Esophagus squamous epithelium (tissue), 5 donors: ENCODE measurements at places on chromosomes 5 and 9. TPM values are rescaled to one million over a fixed set of nuclear protein-coding genes. Genes with fewer than 3 reads are reported as not detected.

The GABRA1 gene
- total RNA-seq: not detected

The TAF11L10 gene
- not detected for total RNA-seq

The PPP2R2B gene
- 2.0 TPM for total RNA-seq

The MED22 gene
- 18.3 TPM for total RNA-seq

The TCOF1 gene
- 18.2 TPM for total RNA-seq

The PLEKHG4B gene
- total RNA-seq: 0.22 TPM

The IGFBPL1 gene
- not detected for total RNA-seq

The MEIKIN gene
- not detected for total RNA-seq

The TRIM36 gene
- total RNA-seq: 0.47 TPM

DNA sequence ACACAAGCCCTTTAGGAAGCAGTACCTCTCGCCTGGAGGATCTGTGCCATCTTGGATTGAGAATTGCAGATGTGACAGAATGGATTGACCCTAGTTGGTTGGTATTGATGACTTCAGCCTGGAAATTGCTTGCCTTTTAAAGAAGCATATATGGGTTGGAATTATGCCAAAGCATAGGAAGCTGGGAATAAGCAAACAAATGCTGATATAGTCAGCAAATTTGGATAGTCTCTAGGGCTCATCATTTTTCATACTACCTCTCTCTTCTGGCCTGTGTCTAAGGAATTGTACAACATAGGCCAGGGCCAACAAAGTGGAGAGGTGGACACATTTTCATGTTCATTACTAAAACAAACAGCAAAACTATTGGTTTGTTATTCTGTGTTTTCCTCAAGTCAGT, 13.2 kb downstream of the TRIM32 start:
- H3K4me3 ChIP-seq: no peak overlapping the region
- H3K36me3 ChIP-seq: peaks cover 19% of the 10 kb centered on the region
- no peaks in the 10 kb centered on the region for H3K27me3 ChIP-seq
- no peak overlapping the region for H3K27ac ChIP-seq
- no peak for DNase-seq

DNA sequence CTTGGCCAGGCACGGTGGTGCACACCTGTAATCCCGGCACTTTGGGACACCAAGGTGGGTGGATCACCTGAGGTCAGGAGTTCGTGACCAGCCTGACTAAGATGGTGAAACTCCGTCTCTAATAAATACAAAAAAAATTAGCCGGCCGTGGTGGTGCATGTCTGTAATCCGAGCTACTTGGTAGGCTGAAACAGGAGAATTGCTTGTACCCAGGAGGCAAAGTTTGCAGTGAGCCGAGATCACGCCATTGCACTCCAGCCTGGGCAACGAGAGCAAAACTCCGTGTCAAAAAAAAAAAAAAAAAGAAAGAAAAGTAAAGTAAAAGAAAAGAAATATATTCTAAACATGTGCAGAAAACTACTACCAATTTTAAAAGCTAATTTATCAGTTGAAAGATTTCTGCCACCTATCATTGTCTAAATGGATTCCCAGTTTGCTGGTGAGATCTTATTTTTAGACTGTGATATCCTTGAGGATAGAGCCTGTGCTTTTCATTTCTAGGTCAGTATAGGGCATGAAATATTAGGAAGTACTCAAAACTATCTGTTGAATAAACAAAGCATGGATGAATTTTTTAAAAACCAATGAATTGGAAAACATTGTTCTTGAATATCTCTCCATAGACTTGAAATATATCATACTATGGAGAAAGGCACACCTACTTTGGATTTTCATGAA, 86.9 kb downstream of the NFIB start:
- H3K4me3 ChIP-seq: no peak overlapping the region
- no peaks in the 10 kb centered on the region for H3K27me3 ChIP-seq
- peaks cover 3% of the 10 kb centered on the region for H3K4me1 ChIP-seq

DNA sequence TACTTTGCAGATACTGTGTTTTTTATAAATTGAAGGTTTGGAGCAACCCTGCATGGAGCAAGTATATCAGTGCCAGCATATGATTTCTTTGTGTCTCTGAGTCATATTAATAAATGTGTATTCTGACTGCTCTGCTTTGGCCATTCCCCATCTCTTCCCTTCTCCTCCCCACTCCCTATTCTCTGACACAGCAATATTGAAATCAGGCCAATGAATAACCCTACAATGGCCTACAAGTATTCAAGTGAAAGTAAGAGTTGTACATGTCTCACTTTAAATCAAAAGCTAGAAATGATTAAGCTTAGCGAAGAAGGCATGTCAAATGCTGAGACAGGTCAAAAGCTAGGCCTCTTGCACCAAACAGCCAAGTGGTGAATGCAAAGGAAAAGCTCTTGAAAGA, 82.2 kb upstream of the TLX3 start:
- no peaks in the 10 kb centered on the region for H3K36me3 ChIP-seq
- no peaks in the 10 kb centered on the region for H3K27me3 ChIP-seq
- H3K4me3 ChIP-seq: no peak overlapping the region

- no peak overlapping the region for H3K4me3 ChIP-seq
- DNase-seq: no peak
- no peaks in the 10 kb centered on the region for H3K36me3 ChIP-seq
- H3K27ac ChIP-seq: no peak overlapping the region
- peaks cover 21% of the 10 kb centered on the region for H3K4me1 ChIP-seq
- H3K27me3 ChIP-seq: no peaks in the 10 kb centered on the region
Measured at GRCh38 chr5:141491323-141492167, 2.7 kb downstream of the PCDHGC5 start.

DNA sequence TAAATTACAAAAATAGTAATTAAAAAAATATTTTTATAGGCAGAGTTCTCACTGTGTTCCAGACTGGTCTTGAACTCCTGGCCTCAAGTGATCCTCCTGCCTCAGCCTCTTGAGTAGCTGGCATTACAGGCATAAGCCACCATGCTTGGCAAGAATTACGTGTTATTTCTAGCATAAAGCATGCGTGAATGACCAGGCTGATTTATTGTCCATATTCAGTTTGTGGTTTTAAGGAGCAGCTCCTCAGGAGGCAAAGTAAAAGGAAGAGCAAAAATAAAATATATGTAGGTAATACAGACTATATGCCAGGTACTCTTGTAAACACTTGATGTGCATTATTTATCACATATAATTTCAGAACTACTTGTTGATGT, 7.1 kb upstream of the CD180 start:
- H3K4me3 ChIP-seq: no peak overlapping the region
- no peak overlapping the region for H3K27ac ChIP-seq
- peaks cover 13% of the 10 kb centered on the region for H3K4me1 ChIP-seq

- no peaks in the 10 kb centered on the region for H3K36me3 ChIP-seq
- peaks cover 34% of the 10 kb centered on the region for H3K4me1 ChIP-seq
Measured at GRCh38 chr5:158875272-158875679, 224.4 kb downstream of the EBF1 start.

- no peaks in the 10 kb centered on the region for H3K27me3 ChIP-seq
- H3K4me3 ChIP-seq: no peak overlapping the region
- no peaks in the 10 kb centered on the region for H3K36me3 ChIP-seq
- no peak overlapping the region for H3K27ac ChIP-seq
- H3K4me1 ChIP-seq: no peaks in the 10 kb centered on the region
- DNase-seq: no peak
Measured at GRCh38 chr9:36902861-36903524, 131.1 kb downstream of the PAX5 start.

DNA sequence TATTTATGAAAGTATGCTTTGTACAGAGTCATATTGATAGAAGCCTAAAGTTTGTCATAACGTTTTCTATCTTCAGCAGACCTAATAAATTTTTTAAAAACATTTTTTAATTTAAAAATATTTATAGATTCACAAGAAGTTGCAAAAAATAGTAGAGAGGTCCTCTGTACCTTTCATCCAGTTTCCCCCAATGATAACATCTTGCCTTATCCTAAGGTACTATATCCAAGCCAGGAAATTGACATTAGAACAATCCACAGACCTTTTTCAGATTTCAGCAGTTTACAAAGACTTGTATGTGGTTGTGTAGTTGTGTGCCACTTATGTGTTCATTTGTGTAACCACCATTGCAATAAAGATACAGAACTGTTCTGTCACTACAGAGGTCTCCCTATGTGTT, 88.5 kb downstream of the SLC12A2 start:
- no peak overlapping the region for H3K4me3 ChIP-seq
- H3K27me3 ChIP-seq: no peaks in the 10 kb centered on the region
- no peaks in the 10 kb centered on the region for H3K4me1 ChIP-seq
- H3K36me3 ChIP-seq: peaks cover 13% of the 10 kb centered on the region
- no peak for DNase-seq

DNA sequence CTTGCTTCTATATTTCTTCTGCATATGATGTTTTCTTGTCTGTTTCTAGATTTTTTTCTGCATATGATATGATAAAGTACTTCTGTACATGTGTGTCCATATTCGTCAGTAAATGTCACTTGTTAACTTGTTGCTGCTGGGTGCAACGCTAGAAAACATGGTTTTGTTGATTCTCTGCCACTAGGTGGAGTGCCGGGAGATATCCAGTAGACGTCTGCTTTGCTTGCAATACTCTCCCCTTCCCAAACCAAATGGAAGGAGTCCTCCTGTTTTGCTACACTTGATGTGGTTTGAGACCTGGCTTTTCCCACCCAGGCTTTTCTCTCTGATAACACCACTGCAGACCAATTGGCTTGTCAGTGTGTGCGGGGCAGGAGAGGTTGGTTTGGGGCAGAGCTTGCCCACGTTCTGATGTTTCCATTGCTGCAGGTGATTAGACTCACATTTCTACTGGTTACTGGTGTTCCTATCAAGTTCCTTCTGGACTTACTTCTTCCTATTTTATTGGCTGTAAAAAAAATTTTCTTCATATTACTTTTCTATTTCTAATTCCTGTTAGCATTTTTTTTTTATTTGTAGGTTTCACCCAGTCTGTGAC, 900.0 kb upstream of the CDH10 start:
- no peaks in the 10 kb centered on the region for H3K27me3 ChIP-seq
- no peak for DNase-seq
- no peaks in the 10 kb centered on the region for H3K36me3 ChIP-seq
- H3K27ac ChIP-seq: no peak overlapping the region
- H3K4me3 ChIP-seq: no peak overlapping the region
- no peaks in the 10 kb centered on the region for H3K4me1 ChIP-seq

DNA sequence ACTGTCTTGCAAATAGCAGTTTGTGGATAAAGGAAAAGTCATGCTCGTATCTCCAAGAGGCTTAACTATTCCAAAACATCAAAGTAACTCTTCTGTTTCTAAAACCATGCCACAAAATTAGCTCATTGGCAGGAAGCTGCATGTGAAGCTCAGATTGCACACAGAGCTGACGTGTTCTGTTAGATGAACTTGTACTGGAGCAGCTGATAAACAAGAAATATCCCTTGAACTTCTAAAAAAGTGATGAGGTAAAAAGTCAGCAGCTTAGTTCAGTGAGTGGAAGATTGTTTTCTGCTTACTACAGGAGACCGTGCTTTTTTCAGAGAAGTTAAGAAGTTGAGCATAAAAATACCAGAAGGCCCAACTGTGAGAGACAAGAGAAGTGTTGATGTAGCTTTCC, 113.2 kb downstream of the SLC12A2 start:
- H3K27ac ChIP-seq: no peak overlapping the region
- no peak overlapping the region for H3K4me3 ChIP-seq
- no peak for DNase-seq
- H3K27me3 ChIP-seq: no peaks in the 10 kb centered on the region

- no peak overlapping the region for H3K27ac ChIP-seq
- H3K4me1 ChIP-seq: no peaks in the 10 kb centered on the region
- H3K27me3 ChIP-seq: no peaks in the 10 kb centered on the region
- DNase-seq: no peak
Measured at GRCh38 chr5:100424787-100425186, 110.4 kb upstream of the FAM174A start.

- no peak overlapping the region for H3K4me3 ChIP-seq
- H3K4me1 ChIP-seq: peaks cover 50% of the 10 kb centered on the region
- DNase-seq: no peak
- no peaks in the 10 kb centered on the region for H3K27me3 ChIP-seq
- H3K36me3 ChIP-seq: no peaks in the 10 kb centered on the region
Measured at GRCh38 chr5:158049459-158049858, 190.5 kb upstream of the CLINT1 start.

GRCh38 chr5:127216898-127217675, 73.5 kb upstream of the MEGF10 start:
- H3K27me3 ChIP-seq: no peaks in the 10 kb centered on the region
- H3K4me3 ChIP-seq: no peak overlapping the region
- H3K36me3 ChIP-seq: no peaks in the 10 kb centered on the region
- no peak for DNase-seq

DNA sequence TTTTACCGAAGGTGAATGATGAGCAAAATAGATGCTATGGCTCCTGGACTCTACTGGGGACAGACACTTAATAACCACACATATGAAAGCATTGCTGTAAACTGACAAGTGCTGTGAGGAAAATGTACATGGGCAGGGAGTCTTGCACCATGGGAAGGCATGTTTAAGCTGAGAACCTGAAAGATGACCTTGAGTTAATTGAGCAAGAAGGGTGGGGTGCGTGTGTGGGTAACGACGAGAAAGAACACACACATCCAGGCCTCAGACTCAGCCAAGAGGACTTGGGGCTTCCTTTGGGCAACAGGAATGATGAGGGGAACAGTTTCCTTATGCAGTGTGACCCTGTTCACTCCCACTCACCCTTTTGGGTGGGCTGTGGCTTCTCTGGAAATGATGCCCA, 73.1 kb downstream of the HSPA4 start:
- no peak overlapping the region for H3K4me3 ChIP-seq
- H3K36me3 ChIP-seq: no peaks in the 10 kb centered on the region
- DNase-seq: no peak
- H3K4me1 ChIP-seq: no peaks in the 10 kb centered on the region
- H3K27me3 ChIP-seq: no peaks in the 10 kb centered on the region
- no peak overlapping the region for H3K27ac ChIP-seq

DNA sequence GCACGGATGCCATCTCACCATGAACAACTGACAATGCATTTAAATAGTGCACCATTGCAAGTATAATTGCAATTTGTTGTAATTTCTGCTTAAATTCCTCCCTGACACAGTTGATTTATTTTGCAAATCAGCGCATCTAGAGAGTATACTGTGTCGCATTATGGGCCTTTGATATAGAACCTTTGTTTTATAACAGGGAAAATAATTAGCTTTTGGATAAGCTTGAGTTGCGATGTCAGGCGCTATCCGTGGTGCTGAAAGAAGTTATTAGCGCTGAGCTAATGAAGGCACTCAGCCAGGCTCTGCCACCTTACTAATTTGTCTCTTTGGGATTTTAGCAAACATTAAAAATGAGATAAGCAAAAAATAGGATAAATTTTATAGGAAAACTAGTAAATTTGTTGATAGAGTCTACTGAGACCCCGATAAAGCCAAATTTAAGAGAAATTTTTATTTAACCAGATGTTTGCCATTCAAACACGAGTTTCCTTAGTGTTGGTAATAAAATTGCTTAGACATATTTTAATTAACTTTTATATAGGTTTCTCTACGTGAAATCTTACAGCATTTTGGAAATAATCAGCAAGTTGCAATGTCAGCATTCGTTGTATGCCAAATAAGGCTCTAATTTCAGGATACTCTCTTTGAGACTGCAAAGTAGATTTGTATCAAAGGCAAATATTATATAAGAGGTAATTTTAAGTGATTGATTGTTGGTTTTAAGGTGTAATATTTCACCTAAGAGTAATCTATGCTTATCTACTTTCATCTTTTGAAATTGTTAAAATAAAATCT, 355.5 kb downstream of the TLR4 start:
- H3K36me3 ChIP-seq: no peaks in the 10 kb centered on the region
- no peak for DNase-seq
- no peaks in the 10 kb centered on the region for H3K27me3 ChIP-seq
- H3K4me3 ChIP-seq: no peak overlapping the region
- H3K27ac ChIP-seq: no peak overlapping the region

GRCh38 chr5:96297290-96297689, 135.8 kb downstream of the PCSK1 start:
- peaks cover 9% of the 10 kb centered on the region for H3K4me1 ChIP-seq
- H3K36me3 ChIP-seq: no peaks in the 10 kb centered on the region
- H3K27me3 ChIP-seq: no peaks in the 10 kb centered on the region
- H3K4me3 ChIP-seq: no peak overlapping the region
- H3K27ac ChIP-seq: no peak overlapping the region

GRCh38 chr9:124146031-124146561, 111.7 kb upstream of the NEK6 start:
- no peak overlapping the region for H3K4me3 ChIP-seq
- no peaks in the 10 kb centered on the region for H3K4me1 ChIP-seq
- peaks cover 21% of the 10 kb centered on the region for H3K27me3 ChIP-seq
